ENCODE measurements at places on chromosomes 13 and 19.
A peak's percentile ranks its signal among the peaks of the same experiment; 100 is the strongest.

DNA sequence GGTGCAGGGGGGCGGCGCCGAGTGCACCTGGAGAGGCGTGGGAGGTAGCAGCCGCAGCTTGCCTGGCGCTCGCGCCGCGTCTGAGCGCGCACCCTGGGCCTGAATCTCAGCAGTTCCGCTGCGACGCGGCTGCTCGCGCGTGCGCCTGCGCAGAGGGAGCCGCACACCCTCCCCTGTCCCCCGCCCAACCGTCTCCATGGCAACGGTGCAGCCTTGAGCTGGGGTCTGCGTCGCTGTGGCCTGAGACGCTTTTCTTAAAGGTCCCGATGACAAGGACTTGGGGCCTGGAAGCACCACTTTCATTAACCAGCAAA lies at the start of gene PNMA8B:
Gene PNMA8B (minus strand): TSS at position 82 of the 314 bp plus-strand sequence. CDS start 402 bp downstream, outside the sequence.
- no peak for DNase-seq

GRCh38 chr19:39052243-39052746 lies 19.9 kb upstream of the FBXO27 start:
- DNase-seq = peak; percentile 59

DNA sequence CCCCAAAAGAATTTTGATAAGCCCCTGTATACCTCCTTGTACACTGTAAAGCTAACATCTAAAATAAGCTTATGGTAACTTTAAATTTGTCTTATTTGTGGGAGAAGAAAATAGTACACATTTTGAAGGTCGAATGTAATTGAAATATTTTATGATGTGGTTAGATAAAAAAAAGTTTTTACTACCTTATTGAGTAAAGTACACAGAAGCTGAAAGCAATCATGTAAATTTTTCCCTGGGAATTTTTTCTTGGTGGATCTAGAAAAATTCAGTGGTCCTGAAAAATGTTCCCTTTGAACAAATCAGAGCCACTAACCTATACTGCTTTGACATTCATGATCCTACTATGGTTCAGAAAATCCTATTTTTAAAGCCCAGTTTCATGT lies 46.9 kb downstream of the SIPA1L3 start:
- no peak for DNase-seq

- no peak for DNase-seq
These were observed 12.2 kb upstream of the C19orf33 start for GRCh38 chr19:38291855-38292254.

DNA sequence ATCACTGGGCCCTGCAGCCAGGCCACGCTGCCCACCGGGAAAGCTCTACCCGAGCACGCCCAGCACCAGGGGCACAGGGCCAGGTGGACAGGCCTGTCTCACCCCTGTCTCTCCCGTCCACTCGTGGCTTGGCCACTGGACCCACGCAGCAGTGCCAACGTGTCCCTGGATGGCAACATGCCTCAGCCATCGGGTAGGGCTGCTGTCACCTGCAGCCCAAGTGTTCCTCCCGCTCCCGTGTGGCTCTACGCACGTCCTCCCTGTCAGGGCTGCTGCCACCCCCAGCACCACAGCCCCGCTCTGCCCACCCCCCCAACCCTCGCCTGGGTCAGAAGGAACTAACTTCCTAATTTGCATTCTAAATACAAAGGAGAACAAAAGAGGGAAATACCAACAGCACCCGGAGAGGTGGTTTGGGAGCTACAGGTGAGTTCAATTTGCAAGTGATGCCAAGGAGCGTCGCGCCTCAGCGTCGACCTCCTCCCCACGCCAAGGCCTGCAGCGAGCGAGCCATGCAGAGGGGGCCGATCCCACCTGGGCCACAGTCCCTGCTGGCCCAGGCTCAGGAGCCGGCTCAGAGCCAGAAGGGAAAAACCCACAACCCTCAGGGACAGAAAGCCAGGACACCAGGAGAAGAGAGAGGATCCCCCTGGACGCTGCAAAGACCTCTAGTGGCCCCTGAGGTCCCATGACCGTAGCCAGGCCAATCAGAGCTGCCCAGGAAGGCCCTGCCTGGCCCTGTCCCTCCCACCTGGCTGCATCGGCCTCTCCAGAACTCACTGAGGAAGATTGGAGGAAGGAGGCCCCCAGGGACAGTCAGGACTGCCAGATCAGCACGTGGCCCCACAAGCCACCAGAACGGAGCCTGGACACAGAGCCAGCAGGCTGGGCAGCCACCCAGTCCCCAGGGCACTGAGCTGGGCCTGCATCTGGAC lies 128.4 kb upstream of the SPACA7 start:
- DNase-seq = no peak

DNA sequence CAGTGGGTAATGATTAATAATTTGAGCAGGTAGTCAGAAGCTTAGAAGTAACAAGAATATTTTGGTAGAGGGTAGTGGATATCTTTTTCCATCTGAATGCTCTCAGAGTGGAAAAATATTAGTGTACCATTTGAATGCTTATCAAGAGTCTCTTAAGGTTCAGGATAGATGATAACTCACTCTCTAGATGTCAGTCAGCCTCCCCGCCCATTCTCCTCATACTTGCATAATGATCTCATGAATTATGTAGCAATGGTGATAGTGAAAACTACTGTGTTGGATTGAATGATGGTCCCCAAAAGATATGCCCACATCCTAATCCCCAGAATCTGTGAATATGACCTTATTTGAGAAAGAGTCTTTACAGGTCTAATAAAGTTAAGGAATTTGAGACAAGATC lies 132.7 kb upstream of the KLF12 start:
- no peak for DNase-seq

- DNase-seq = peak; percentile 64
These were observed 19.7 kb upstream of the CPB2 start for GRCh38 chr13:46124531-46124966.

- no peak for DNase-seq
These were observed 25.9 kb upstream of the SPACA7 start for GRCh38 chr13:112350300-112350699.

- DNase-seq = no peak
These were observed 64.0 kb downstream of the ALOX5AP start for GRCh38 chr13:30799356-30799824.

- no peak for DNase-seq
These were observed 3.9 kb upstream of the CCNE1 start for GRCh38 chr19:29807870-29808405.

- DNase-seq = no peak
These were observed 582.6 kb downstream of the SLITRK6 start for GRCh38 chr13:85216576-85216975.

- DNase-seq = peak; percentile 45
These were observed 1.7 kb downstream of the MYO1F start for GRCh38 chr19:8575467-8575997.

DNA sequence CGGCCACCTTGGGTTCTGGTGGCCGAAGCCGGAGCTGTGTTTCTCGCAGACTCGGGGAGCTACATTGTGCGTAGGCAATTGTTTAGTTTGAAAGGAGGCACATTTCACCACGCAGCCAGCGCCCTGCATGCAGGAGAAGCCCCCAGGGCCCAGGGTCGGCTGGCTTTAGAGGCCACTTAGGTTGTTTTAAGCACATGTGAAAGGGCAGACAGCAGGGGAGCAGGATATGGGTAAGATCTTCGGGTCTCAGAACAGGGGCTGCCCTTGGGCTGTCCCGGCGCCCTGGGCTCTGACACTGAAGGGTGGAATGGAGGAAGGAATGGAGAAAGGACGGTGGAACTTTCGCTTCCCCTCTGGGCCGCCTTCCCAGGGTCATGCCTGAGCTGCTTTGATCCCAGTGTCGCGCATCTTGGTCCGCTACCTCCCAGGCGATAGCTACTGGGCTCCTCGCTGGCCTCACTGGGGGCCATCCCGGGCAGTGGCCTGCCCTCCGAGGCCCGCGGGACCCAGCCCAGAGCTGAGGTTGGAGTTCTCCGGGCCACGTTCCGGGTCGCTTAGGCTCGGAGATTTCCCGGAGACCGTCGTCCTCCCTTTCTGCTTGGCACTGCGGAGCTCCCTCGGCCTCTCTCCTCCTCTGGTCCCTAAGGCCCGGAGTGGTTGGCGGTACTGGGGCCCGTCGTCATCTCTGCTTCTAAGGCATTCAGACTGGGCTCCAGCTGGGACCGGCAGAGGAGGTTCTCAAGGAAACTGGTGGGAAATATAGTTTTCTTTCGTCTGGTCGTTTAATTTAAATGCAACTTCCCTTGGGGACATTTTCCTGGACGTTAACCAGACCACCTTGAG lies 4.3 kb upstream of the POU4F1 start:
- DNase-seq = no peak

GRCh38 chr13:105410602-105411001 lies 1124.9 kb downstream of the EFNB2 start:
- DNase-seq = no peak

DNA sequence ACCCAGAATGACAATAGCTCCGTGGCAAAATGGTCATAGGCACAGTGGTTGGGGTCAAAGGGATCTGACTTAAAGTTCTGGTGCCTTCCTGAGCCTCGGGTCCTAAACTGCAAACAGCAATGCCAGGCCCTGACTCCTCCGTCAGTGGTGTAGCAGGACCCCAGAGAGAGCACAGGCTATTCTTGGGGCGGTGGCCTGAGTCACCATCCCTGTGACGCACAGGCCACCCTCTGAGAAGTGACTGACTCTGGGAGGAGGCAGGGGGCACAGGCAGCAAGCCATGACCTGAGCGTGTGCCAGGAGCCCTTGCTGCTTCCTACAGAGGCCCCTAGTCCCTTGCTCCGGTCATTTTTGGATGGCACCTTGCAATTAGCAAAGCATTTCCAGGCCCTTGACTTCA lies 18.7 kb downstream of the PLVAP start:
- DNase-seq = no peak

DNA sequence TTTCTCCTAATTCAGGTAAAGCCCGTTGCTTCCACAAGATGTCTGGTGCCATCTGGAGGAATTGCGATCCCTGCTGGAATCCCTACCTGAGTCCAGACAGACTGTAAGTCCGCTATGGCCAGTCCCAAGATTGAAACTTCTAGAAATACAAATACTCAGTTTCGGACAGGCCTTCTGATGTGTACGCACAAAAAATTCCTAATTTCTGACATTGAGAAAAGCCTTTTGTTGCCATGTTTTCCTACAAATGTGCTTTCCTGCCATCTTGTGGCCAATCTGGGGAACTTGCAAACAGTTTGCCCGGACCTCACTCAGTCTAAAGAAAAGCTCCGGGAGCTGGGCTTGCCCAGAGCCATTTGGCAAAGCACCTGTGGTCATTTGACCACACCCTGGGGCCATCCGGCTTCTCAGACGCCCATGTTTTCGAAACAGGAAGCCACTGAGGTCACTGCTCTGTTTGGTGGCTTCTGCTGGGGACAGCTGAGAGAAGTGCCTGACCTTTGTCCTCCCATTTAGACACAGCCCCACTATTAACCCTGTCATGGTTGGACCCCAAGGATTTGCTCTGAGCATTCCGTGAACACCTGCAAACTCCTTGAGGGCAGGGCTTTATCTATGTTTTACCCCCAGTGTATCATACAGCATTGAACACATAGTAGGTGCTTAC lies 79.4 kb downstream of the SLC15A1 start:
- peak; percentile 71 for DNase-seq

GRCh38 chr19:32916969-32917615 lies 47.5 kb upstream of the SLC7A9 start:
- no peak for DNase-seq

- DNase-seq = no peak
These were observed 19.9 kb downstream of the LMTK3 start for GRCh38 chr19:48491793-48492123.

DNA sequence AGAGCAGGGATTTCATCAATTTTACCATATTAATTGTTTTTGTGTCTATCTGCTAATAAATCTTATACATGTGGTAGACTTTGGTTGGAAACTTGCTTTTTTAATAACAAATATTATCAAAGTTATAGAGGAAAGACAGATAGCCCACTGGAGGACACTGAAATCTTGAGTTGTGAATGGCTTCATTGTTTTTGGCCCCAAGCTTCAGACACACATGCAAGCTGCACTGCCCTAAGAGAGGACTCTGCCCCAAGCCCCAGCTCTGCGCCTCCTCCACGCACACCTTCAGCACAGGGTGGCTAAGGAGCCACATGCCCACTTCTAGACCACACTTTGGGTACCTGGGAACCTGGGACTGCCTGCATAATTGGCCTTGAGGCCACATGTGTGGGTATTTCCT lies 35.2 kb downstream of the RCBTB2 start:
- DNase-seq = no peak

DNA sequence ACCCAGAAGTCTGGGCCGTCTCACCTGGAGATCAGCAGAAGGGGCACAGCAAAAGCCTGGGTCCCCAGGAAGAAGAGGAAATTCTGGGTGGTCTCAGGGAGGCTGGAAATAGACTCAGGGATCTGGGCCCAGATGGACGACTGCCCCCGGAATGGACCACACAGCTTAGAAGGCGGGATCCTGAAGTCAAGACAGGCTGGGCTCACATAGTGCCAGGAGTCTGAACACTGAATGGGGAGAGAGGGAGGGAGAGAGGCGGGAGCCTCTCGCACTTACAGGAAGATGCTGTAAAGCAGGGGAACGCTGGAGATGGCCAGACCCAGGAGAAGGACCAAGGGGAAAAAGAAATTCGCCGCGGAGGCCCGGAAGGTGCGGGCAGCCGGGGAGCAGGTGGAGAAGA lies 1.3 kb upstream of the LENG1 start:
- DNase-seq = no peak
